ENCODE measurements at places on chromosomes 12 and 14. TPM values are rescaled to one million over a fixed set of nuclear protein-coding genes. Genes with fewer than 3 reads are reported as not detected.

GRCh38 chr14:29348504-29348903, 579.1 kb downstream of the PRKD1 start:
- H3K27ac ChIP-seq, result no peak overlapping the region
- DNase-seq, result no peak
- no peaks in the 10 kb centered on the region for H3K36me3 ChIP-seq
- no peaks in the 10 kb centered on the region for H3K4me1 ChIP-seq

- H3K27me3 ChIP-seq, result peaks cover 4% of the 10 kb centered on the region
- DNase-seq, result no peak
- H3K4me1 ChIP-seq, result no peaks in the 10 kb centered on the region
- no peak overlapping the region for H3K27ac ChIP-seq
- H3K4me3 ChIP-seq, result no peak overlapping the region
These were observed 6.1 kb upstream of the KRT74 start for GRCh38 chr12:52579468-52580465.

DNA sequence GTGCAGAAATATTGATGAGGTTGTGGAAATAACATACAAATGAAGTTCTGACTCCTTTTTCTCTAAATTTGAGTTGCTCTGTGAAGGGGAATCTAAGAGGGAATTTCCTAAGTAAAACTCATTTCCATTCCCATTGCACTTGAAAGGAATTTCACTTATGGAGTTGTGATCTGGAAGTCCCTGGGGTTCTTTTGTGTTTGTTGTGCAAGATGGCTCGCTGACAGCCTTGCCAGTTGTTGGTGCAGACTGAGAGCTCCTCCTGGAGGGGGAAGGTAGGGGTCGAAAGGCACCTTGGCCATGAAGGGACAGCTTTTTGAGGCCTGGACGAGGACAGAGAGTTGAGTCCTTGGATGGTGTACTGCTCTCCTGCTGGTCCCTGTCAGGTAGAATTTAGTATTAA, 72.0 kb downstream of the C12orf56 start:
- H3K27ac ChIP-seq, result no peak overlapping the region
- no peaks in the 10 kb centered on the region for H3K4me1 ChIP-seq
- H3K27me3 ChIP-seq, result no peaks in the 10 kb centered on the region
- H3K36me3 ChIP-seq, result no peaks in the 10 kb centered on the region
- no peak for DNase-seq

DNA sequence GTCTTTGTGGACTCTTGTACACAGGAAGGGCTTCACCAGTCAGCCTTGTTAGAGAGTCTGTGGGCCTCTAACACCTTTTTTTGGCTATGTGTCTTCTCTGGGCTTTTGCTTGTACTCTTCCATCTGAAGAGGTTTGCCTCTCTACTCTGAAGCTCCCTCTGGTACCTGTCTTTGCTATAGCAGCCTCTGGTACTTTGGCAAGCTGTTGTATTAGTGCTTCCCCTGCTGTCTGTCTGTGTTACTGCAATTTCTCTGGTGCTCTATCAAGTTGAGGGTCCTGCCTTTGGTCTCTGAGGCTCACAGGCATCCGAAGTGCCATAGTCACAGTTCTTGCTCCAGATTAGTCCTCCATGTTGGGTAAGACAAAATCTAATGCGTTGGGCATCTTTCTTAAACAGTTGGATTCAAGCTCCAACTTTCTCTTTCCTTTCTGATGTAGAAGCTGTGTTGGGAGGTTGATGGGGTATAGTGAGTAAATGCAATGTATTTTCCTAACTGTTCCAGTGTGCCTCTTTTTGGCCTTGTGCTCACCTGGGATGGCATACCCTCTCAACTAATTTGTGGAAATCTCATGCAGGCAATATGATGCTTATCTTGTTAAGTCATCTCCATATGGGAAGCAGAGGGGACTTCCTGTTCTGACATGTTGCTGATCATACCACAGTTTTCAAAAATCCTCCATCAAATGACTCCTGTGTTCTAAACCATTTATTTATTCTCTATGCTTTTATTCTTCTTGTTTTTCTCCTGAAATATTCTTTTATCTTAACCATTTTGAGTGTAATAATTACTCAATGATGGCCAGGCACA, 88.8 kb downstream of the ATF7IP start:
- no peaks in the 10 kb centered on the region for H3K4me1 ChIP-seq
- H3K36me3 ChIP-seq, result no peaks in the 10 kb centered on the region
- no peak overlapping the region for H3K27ac ChIP-seq
- H3K27me3 ChIP-seq, result no peaks in the 10 kb centered on the region

TDG gene
- 15.5 TPM for total RNA-seq

GRCh38 chr14:96783915-96784224, 13.3 kb upstream of the VRK1 start:
- no peak overlapping the region for H3K4me3 ChIP-seq
- H3K36me3 ChIP-seq, result no peaks in the 10 kb centered on the region
- no peaks in the 10 kb centered on the region for H3K27me3 ChIP-seq
- H3K27ac ChIP-seq, result no peak overlapping the region
- no peaks in the 10 kb centered on the region for H3K4me1 ChIP-seq

DNA sequence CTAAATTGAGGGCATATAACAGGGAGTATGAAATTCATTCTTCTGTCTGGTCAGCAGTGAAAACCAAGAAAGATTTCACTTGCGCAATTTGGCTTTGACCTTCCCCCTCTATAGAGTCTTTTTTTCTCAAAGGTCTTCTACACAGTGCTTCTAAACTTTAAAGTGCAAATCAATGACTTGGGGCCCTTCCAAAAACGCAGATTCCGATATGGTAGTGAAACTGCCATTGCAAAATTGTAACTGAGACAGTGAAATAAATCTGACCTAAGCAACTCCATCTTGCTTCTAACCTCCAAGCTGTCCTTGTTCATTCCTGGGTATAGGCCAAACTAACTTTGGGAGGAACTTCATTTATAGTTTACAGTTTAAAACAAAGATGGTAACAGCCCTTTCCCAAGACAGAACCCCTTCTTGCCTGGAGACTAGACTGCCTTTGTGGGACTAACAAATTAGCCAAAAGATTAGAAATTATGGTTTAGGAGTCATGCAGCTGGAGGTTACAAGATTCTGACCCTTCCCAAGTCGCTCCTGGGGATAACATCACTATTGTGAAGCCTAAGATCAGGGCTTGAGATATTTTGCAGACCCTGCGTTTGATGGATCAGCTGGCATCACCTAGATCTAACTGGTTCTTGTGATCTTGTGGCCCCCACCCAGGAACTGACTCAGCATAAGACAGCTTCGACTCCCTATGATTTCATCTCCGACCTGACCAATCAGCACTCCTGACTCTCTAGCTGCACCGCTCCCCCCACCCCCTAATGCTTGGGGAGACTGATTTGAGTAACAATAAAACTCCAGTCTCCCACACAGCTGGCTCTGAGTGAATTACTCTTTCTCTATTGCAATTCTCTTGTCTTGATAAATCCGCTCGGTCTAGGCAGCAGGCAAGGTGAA, 5.0 kb downstream of the SLC25A21 start:
- DNase-seq, result no peak
- H3K36me3 ChIP-seq, result no peaks in the 10 kb centered on the region
- H3K27ac ChIP-seq, result no peak overlapping the region
- no peak overlapping the region for H3K4me3 ChIP-seq

CAPS2 gene
- 9.5 TPM for total RNA-seq

- DNase-seq, result no peak
- H3K4me1 ChIP-seq, result no peaks in the 10 kb centered on the region
- H3K4me3 ChIP-seq, result no peak overlapping the region
These were observed 6.6 kb downstream of the PPP4R4 start for GRCh38 chr14:94180655-94181271.

DNA sequence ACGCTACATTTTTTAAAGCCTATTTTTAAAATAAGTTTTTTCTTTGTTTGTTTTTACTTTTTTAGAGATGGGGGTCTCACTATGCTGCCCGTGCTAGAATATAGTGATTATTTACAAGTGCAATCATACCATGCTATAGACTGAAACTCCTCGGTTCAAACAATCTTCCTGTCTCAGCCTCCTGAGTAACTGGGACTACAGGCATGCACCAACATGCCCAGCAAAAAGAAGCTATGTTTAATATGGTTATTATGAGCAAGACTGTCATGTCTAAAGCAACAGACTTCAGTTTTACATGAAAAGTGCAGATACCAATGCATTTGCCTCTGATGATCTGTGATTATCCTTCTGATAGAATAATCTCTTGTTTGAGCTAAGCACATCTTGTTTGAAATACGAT, 45.6 kb upstream of the SGPP1 start:
- no peaks in the 10 kb centered on the region for H3K36me3 ChIP-seq
- no peak for DNase-seq
- H3K27ac ChIP-seq, result no peak overlapping the region
